ENCODE measurements at places on chromosomes 5 and 9. TPM values are rescaled to one million over a fixed set of nuclear protein-coding genes. Genes with fewer than 3 reads are reported as not detected.

NOXA1 gene
- total RNA-seq = 0.29 TPM

LEAP2 gene
- 0.53 TPM for total RNA-seq

FAM78A gene
- total RNA-seq = 4.7 TPM

LRRC26 gene
- not detected for total RNA-seq

PCDHGA10 gene
- total RNA-seq = 4.7 TPM

STK10 gene
- 49.2 TPM for total RNA-seq

F2RL2 gene
- total RNA-seq = 0.80 TPM

STOM gene
- total RNA-seq = 352 TPM

TRPM3 gene
- 3.1 TPM for total RNA-seq

CAPSL gene
- not detected for total RNA-seq
